Uterus (tissue), 4 donors: ENCODE measurements at places on chromosomes 6 and 20. TPM values are rescaled to one million over a fixed set of nuclear protein-coding genes. Genes with fewer than 3 reads are reported as not detected.

The NPBWR2 gene
- total RNA-seq = not detected

The RSPH3 gene
- 3.3 TPM for total RNA-seq

DNA sequence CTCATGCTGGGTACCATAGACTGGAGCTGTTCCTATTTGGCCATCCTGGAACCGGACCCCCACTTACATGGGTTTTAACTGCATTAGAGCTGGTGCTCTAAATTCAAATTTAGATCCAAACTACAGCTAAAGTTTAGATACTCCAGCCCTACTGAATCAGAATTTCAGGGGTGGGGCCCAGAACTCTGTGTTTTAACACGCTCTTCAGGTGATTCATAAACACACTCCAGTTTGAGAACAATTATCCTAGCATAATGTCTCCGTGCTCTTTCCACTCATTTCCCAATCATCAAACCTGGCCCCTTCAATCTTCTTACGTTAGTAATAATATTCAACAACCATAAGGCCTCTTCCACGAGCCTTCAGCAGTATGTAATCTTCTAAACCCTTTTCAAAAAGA, 15.3 kb downstream of the TRPC4AP start:
- DNase-seq = no peak
- no peak overlapping the region for H3K27ac ChIP-seq
- no peak overlapping the region for H3K4me3 ChIP-seq
- H3K36me3 ChIP-seq = no peaks in the 10 kb centered on the region

DNA sequence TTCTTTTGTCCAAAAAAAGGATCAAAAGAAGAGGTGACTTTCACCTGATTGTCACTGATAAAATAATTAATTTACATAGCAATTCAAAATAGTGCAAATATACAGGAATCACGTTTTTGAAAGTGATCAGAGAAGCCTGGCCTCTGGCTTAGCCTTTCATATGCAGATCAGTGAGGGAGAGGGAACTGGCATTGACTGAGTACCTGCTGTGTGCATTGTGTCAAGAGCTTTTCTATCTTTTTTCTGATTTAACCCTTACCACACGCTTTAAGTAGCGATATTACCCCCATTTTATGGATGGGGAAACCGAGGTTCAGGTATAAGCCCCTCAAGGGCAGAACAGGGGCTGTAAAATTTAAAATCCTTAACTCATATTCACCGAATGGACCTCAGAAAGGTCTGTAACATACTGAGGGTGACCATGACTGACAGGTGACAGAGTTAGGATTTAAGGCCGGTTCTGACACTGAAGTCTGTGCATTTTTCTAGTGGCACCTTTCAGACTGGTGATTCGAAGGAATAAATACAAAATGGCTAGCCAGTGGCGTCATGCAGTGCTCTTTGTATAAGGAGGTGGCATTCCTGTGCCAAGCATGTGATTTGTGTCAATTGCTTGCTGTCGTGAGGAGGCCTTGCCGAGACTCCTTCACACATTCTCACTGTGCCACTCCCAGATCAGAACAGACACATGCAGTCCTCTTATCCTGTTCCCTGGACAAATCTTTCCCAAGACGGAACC, 310.2 kb downstream of the TSHZ2 start:
- H3K36me3 ChIP-seq = no peaks in the 10 kb centered on the region
- H3K27me3 ChIP-seq = no peaks in the 10 kb centered on the region
- DNase-seq = no peak
- H3K27ac ChIP-seq = no peak overlapping the region
- no peaks in the 10 kb centered on the region for H3K4me1 ChIP-seq

DNA sequence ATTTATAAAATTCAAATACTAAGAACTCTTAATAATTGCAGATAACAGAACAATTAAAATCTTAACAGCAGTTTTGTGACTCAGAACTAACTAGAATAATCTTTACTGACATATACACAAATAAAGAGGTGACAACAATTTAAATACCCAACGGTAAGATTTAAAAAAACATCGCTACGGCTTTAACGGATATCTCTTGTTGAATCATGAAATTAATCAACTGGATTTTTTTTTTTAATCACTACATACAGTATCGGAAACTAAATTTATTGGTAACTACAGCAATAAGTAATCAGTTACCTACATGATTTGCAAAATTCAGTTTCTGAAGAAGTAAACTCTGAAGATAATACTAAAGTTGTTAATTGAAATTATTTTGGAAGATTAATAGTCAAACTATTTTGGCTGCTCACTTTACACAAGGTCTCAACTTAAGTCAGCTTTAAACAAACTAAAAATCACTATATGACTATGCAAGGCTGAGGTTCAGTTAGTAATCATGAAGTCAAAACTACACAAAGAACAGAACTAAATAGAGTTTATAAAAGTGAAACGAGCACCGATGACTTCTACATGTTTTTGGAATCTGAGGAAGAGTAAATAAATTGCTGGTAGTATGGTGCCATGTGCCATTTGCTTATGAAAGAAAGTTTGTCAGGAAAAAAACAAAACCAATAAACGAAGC, 128.8 kb downstream of the HUS1B start:
- H3K27me3 ChIP-seq = no peaks in the 10 kb centered on the region
- no peak for DNase-seq
- no peaks in the 10 kb centered on the region for H3K36me3 ChIP-seq
- no peak overlapping the region for H3K4me3 ChIP-seq
- no peak overlapping the region for H3K27ac ChIP-seq

GRCh38 chr20:1265226-1265915, 723 bp upstream of the SNPH start:
- H3K4me3 ChIP-seq = peak overlapping the region; percentile 50
- H3K4me1 ChIP-seq = no peaks in the 10 kb centered on the region
- H3K36me3 ChIP-seq = no peaks in the 10 kb centered on the region
- H3K27me3 ChIP-seq = no peaks in the 10 kb centered on the region

GRCh38 chr20:38730989-38731737, 6.9 kb downstream of the SLC32A1 start:
- no peaks in the 10 kb centered on the region for H3K36me3 ChIP-seq
- H3K4me1 ChIP-seq = no peaks in the 10 kb centered on the region
- H3K27me3 ChIP-seq = peaks cover 28% of the 10 kb centered on the region
- no peak overlapping the region for H3K27ac ChIP-seq
